ENCODE measurements at places on chromosomes 7 and 10. TPM values are rescaled to one million over a fixed set of nuclear protein-coding genes. Genes with fewer than 3 reads are reported as not detected.
A peak's percentile ranks its signal among the peaks of the same experiment; 100 is the strongest.

GRCh38 chr7:49852619-49853462, 79.4 kb downstream of the VWC2 start:
- DNase-seq = no peak

DNA sequence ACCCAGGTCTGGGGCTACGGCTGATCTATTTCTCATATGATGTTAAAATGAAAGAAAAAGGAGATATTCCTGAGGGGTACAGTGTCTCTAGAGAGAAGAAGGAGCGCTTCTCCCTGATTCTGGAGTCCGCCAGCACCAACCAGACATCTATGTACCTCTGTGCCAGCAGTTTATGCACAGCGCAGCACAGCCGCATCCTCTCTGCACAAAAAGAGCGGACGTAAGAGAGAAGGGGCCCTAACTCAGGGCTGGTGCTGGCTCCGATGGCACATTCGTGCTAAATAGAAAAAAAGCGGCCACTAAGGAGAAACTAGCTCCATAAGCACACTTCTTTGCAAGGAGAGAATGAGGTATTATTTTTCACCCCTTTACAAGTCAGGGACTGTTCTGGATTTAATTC, 28.3 kb upstream of the PRSS1 start:
- no peak for DNase-seq

GRCh38 chr10:132865851-132866600, 76.3 kb downstream of the CFAP46 start:
- peak; percentile 39 for DNase-seq

- no peak for DNase-seq
These were observed 426.5 kb upstream of the NFE2L3 start for GRCh38 chr7:25725451-25725850.

GRCh38 chr7:48636391-48637015, 287.8 kb upstream of the CDC14C start:
- no peak for DNase-seq

GRCh38 chr7:142485617-142486226, 227.9 kb upstream of the PRSS58 start:
- DNase-seq = no peak

Gene RHEB
- 80.7 TPM for total RNA-seq

GRCh38 chr7:118252087-118252486, 27.6 kb downstream of the ANKRD7 start:
- DNase-seq = no peak

DNA sequence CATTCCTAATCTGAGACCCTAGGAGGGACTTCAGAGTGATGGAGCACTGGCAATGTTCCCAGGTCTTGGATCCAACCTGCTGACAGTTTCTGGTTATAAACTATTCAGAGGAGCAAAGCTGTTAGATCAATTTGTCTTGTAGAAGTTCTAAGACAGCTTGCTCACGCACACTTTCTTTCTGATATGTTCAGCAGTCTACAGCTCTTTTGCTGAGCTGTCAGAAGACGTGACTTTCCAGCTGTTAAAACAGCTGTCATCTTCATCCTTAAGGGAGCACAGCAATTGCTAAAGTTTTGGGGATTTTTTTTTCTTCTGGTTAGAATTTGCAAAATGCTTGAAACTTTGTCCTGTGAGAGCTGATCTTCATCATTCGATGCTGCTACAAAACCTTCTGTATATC, 823.1 kb downstream of the SORCS1 start:
- DNase-seq = no peak

DNA sequence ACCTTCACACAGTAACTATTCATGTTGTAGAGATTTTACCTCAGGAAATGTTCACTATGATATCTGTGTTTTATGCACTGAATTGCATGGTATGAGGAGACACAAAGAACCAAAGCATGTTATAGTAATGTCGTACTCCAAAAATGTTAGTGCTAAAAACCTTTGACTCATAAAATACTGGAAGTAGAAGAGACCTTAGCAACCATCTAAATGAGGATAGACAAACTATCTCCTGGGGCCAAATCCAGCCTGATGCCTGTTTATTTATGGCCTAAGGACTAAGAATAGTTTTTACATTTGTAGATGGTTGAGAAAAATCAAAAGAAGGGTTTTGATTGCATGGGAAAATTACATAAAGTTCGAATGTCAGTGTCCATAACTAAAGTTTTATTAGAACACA, 535.1 kb downstream of the INHBA start:
- no peak for DNase-seq

DNA sequence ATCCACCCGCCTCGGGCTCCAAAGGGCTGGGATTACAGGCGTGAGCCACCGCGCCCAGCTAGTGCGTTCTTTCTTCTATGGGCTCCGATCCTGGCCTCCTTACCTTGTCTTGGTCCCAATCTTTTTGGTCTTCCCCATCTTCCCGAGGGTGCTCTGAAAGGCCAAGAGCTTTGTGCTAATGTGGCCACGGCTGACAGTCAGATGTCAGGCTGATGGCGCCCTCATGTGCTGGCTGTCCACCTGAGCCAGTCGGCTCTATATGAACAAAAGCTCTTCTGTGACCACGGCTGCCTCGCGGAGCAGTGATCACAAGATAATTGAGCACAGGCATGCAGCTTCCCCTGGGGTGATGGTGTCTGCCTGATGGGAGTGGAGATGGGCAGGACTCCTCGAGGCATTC, 11.0 kb upstream of the AHCYL2 start:
- no peak for DNase-seq

DNA sequence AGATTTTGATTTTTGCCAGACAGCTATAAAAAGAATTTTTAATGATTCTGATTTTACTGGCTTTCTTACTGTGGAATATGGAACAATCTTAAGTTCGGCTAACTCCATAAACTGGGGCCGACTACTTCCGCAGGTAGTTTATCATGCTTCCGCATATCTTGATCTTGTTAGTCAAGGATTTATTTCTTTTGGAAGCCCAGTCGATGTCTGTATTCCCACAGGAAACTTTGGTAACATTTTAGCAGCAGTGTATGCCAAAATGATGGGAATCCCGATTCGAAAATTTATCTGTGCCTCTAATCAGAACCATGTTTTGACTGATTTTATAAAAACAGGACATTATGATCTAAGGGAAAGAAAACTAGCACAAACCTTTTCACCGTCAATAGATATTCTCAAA, 8.1 kb downstream of the THNSL1 start:
- DNase-seq = no peak

- peak; percentile 89 for DNase-seq
These were observed 3.1 kb downstream of the PCOLCE start for GRCh38 chr7:100604976-100605911.

DNA sequence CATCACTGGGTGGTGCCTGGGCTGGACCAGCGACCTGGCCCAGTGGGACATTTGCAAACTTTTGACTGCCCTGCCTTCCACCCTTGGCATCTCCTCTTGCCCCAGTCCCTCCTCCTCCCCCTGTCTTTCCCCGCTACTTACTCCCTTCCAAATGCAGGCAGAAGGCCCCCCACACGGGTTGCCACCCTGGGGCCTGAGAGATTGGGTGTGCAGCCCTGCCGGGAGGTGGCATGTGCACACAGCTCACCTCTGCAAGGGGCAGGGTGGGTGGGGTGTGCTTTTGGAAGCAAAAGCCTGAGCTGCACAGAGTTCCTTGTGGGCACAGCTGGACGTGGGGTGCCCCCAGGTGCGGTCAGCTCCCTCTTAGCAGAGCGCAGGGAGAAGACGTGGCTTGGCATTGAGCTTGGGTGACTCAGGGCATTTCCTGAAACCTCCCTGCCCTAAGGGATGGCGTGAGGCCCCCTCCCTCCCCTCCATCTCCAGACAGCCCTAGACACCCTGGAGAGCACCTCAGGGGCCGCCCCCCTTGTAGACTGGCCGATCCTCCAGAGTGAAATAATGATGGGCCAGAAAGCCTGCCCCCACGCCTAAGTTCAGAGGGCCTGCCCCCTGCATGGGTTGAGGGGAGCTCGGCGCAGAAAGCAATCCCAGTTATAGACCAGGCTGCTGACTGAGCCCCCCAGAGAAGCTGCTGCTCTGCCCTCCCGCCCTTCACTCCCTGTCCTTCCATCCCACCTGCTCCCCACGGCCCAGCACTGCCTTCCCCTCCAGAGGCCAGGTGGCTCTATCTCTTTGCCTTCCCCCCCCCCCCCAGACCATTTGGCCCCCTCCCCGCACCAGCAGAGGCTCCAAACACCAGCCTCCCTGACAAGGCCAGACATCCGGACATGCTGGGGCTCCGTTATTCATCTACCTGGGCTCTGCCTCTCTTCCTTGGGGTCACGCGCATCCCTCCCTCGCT, 2.3 kb upstream of the SHH start:
- DNase-seq = peak; percentile 34

Gene ASB15
- total RNA-seq = not detected

GRCh38 chr7:116801092-116801710, 61.2 kb upstream of the CAPZA2 start:
- DNase-seq = no peak

GRCh38 chr10:35889971-35890675, 248.0 kb upstream of the FZD8 start:
- no peak for DNase-seq

GRCh38 chr7:4103352-4104091, 578.6 kb upstream of the FOXK1 start:
- DNase-seq = no peak

Gene TBXAS1
- total RNA-seq = 317 TPM

Gene AKR1C4
- not detected for total RNA-seq

GRCh38 chr7:49523870-49524269, 249.6 kb upstream of the VWC2 start:
- DNase-seq = no peak

Gene PNLIP
- not detected for total RNA-seq

Gene SMKR1
- 0.76 TPM for total RNA-seq

Gene SLC18A2
- total RNA-seq = 4.6 TPM

DNA sequence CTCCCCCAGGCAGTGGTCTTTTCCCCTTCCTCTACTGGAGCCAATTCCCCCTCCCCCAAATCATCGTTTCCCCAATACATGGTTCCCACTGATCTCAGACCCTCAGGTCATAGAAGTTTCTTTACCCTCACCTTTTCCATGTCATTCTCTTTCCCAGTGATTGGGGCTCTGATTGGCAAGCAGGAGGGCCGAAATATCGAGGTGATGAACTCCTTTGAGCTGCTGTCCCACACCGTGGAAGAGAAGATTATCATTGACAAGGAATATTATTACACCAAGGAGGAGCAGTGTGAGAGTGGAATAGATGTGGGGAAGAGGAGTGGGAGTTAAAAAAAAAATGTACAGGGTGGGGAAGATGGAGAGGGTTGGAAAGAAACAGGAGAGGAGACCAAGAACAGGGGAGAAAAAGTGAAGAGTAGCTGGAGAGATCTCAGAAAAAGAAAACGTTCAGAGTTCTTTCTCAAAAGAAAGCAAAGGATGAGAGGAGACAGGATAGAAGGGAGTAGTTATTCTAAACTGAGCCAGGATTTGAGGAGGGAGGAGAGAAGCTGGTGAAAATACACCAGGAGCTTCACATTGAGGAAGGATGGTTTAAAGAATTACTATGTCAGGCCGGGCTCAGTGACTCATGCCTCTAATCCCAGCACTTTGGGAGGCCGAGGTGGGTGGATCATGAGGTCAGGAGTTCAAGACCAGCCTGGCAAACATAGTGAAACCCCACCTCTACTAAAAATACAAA, 858 bp downstream of the COPS6 start:
- DNase-seq = no peak

Gene RPP38
- 22.0 TPM for total RNA-seq

- DNase-seq = no peak
These were observed 322.9 kb downstream of the PTEN start for GRCh38 chr10:88186335-88186734.

GRCh38 chr7:45122975-45123860, 11.7 kb upstream of the TBRG4 start:
- no peak for DNase-seq

Gene INPP5F
- total RNA-seq = 7.3 TPM

GRCh38 chr7:34662058-34662708, 4.2 kb downstream of the NPSR1 start:
- no peak for DNase-seq

DNA sequence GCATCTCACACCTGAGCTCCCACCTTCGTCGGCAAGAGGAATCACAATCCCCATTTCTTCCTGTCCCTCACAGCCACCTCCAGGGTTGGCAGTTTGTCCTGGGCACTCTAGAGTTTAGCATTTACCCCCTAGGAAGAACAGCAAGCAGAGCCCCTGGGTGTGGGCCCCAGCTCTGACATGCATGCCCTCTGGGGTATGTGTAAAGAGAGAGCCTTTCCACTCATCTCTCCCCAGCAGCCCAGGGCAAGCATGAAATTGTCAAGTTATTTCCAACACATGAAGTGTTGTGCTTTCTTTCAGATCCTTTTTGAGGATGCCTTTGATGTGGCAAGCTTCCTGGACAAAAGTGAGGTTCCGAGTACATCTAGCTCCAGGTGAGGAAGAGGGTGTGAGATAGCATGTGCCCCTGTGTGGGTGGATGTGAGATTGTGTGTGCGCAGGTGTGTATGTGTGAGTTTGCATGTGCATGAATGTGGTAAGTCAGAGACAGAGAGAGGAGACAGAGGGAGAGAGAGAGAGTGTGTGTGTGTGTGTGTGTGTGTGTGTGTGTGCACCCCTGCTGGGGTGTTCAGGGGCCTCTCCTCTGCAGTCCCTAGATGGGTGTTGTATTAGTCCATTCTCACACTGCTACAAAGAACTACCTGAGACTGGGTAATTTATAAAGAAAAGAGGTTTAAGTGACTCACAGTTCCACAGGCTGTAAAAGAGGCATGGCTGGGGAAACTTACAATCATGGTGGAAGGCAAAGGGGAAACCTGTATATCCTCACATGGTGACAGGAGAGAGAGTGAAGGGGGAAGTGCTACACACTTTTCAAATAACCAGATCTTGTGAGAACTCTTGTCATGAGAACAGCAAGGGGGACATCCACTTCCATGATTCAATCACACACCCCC, 18.1 kb downstream of the STRA8 start:
- no peak for DNase-seq

- no peak for DNase-seq
These were observed 3.9 kb downstream of the OR9A2 start for GRCh38 chr7:143023047-143023446.

DNA sequence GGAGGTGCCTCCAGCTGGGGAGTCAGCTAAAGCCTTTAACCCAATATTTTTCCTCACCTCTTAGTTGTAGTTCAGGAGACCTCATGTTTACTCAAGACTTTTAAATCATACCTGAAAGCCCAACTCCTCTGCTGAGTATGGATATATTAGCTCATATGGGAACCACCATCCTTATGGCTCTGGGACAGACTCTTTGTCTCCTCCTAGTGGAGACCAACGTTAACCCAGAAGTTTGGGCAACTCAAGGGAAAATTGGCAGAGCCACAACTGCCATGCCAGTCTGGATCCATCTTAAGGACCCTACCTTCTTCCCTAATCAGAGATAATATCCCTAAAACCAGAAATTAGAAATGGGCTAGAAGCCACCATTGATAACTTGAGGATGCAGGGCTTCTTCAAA, 80.8 kb downstream of the TMEM106B start:
- no peak for DNase-seq

DNA sequence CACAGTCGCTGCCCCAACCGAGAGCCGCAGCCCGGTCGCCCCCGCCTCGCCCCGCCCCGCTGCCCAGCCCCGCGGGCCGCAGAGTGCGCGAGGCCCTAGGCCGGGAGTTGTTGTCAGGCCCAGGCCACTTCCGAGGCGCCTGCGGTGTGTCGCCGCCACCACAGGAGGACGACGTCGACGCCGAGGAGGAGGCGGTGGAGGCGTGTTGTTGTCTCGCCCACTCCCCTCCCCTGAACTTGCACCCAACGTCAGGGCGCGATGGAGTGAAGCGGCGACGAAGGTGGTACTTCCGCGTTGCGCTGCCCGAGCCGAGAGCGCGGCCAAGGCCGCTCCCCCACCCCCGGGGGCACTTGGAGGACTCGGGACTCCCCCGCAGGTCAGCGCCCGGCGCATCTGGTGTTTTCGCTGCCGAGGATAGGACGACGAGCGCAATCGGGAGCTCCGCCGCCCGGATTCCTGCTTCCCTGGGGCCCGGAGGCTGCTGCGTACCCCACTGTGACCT, at the start of gene CDK13:
TSS of gene CDK13 (plus strand) at position 286 of the 502 bp plus-strand sequence. CDS start 386 bp downstream, outside the sequence.
- peak; percentile 85 for DNase-seq

Gene ABCB1
- 4.0 TPM for total RNA-seq

GRCh38 chr10:127990846-127991542, 84.1 kb downstream of the PTPRE start:
- peak; percentile 76 for DNase-seq

Measured in upper lobe of left lung (tissue), 6 donors.